GM12892 (cell line): ENCODE measurements at places on chromosomes 13 and 19.

DNA sequence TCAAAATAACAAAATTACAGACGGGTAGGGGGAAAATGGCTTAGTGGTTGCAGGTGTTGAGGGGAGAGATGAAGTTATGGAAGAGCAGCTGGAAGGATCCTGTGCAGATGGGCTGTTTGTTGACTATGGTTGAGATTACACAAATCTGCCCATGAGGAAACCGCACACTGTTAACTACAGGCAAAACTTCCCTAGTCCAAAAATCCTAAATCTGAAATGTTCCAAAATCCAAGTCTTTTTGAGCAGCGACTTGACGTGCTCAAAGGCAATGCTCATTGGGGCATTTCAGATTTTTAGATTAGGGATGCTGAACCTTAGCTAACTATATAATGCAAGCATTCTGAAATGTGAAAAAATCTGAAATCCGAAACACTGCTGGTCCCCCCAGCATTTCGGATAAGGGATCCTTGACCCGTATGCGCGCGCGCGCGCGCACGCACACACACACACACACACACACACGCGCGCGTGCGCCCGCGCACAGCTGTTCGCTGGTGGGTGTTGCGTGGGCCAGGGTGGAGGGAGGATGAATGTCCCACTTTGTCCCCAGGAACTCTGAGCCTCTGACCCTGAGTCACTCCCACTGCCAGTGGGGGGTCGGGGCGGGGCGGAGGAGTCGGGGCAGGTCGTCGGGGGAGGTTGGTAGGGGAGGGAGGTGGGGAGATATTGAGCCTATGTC lies 6.8 kb downstream of the F2RL3 start:
- no peak for DNase-seq

DNA sequence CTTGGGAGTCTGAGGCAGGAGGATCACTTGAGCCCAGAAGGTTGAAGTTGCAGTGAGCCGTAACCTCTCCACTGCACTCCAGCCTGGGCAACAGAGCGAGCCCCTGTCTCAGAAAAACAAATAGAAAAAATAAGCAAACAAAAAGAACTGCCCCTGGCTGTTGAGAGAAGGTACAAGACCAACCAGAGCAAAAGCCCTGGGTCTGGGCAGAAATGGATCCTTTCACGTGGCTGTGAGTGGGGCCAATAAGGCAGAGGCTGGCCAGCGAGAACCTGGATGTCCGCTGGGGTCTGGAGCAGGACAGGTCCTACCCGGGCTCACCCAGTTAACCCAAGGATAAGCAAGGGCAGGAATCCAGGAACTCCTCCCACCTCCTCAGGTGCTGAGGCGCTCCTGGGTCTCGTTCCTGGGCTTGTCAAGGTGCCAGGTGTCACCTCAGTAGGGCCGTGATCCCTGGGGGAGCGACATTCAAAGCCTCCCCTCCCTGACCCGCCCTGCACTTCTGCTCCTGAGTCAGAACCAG lies 4.7 kb upstream of the SLC5A5 start:
- no peak for DNase-seq

GRCh38 chr13:110187641-110188161 lies 119.3 kb downstream of the COL4A1 start:
- DNase-seq: no peak

- DNase-seq: no peak
Observed at GRCh38 chr19:2619076-2619475, 83.4 kb downstream of the GNG7 start.

DNA sequence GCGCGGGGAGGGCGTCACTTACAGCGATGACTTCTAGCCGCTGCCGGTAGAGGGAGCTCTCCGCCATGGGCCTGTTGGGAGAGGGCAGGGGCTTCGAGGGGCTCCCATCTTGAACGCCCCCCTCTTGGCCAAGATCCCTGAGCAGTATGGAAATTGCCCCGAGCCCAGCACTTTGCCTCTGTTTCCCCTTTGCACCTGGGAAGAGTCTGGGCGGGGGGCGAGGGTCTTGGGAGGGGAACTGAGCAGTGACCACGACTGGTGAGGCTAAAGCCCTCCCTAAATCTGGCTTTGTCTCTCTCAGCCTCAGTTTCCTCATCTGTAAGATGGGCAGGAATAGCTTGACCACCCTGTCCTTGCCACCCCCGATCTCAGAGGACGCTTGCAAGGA lies 2.8 kb downstream of the PALM3 start:
- no peak for DNase-seq
